ENCODE measurements at places on chromosomes 1 and 21.

DNA sequence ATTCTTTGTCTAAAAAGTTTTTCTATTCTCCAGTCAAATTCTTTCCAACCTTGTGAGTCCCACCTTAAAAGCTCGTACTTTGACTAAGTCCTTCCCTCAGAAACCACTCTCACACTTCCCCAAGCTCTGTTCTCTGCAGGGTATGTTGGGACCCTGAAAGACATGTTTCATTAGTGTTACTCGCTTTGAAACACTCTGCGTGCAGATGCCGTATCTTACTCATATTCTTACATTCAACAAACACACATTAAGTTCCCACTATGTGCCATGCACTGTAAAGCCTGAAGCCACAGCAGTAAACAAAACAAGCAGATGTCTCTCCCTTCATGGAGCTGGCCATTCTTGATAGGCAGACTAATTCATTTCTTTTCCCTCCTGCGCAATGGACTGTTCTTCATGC is 229.7 kb downstream of the RERE start:
- DNase-seq: no peak

GRCh38 chr1:234435620-234436019 is 43.4 kb downstream of the TARBP1 start:
- no peak for DNase-seq

GRCh38 chr21:43864962-43865539 is at the start of gene AGPAT3:
Gene AGPAT3, plus strand, starts transcription at chr21:43865223. Its CDS starts 94,459 bp downstream, at chr21:43959682.
- no peak for DNase-seq

GRCh38 chr1:54052431-54052933 is 522 bp downstream of the TMEM59 start:
- peak; percentile 69 for DNase-seq

- DNase-seq: no peak
Observed at GRCh38 chr1:24417681-24418080, 2.1 kb downstream of the NIPAL3 start.

DNA sequence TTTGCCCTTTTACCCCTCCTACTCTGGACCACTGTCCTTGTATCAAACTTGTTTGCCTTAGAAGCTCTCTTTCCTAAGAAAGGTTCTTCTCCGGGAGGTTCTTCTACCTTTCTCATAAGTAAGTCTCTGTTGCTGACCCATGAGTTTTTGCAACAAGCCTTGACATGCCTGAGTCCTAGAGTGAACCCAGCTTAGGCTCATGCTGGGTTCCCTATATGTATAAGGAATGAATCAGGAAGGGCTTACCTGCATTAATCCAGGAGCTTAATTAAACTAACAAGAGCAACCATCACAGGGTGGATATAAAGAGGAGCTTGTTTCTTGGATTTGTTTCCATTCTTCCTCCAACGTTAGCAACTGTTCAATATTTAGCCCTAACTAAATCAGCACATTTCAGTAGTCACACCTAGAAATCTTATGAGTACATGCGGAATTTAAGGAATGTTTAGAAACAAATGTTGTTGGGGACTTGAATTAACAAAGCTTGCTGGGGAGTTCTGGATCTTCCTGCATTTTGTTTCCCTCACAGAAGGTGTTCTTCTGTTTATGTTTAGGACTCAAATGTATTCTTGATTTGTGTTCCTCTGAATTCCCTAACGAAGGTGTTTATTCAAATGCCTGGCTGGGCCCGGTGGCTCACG is 64.3 kb upstream of the RAB3GAP2 start:
- no peak for DNase-seq

DNA sequence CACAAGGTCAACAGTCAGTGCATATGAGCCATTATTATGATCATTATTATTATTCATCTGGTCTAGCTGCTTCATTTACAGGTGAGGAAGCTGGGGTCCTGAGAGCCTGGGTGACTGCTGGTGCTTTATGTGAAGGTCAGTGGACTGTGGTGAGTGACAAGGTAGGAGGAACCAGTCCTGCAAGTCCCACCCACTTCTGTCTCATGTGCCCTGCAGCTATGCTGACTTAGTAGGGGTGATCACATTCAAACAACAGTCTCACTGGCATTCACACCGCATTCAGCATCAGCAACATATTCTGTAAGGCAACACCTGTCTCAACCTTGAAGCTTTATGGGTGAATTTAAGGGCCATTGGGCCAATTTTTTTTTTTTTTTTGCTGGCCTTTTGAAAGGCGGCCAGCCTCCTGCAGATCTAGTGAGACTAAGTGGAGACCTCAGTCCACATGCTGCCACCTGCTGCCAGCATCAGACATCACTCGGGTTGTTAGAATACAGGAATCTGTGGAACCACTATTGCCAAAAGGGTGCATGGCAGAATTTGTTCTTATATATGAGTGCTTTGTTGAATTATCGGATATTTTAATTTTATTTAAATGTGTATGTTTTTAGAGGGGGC is 59.9 kb upstream of the CACNA1E start:
- DNase-seq: no peak

DNA sequence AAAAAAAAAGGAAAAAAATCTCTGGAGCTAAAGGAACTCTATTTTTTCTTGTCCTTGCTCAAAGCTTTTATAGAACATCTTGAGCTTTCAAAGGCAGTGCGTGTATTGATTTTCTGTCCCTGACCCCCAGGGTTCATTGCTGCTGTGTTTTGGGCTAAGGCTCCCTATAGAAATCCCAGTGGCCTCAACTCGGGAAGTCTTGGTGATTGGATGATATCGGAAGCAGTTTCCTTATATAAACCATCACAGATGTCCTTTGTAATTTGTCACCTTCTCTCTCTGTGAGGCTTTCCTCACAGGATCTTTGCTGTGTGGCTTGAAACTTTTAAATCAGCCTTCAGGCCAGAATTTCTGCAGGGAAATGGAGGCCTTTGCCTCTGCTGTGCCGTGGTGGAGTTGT is 397.7 kb downstream of the RPS6KC1 start:
- no peak for DNase-seq

Data from ascending aorta (tissue), 2 donors.